ENCODE measurements at places on chromosomes 16 and 17.

DNA sequence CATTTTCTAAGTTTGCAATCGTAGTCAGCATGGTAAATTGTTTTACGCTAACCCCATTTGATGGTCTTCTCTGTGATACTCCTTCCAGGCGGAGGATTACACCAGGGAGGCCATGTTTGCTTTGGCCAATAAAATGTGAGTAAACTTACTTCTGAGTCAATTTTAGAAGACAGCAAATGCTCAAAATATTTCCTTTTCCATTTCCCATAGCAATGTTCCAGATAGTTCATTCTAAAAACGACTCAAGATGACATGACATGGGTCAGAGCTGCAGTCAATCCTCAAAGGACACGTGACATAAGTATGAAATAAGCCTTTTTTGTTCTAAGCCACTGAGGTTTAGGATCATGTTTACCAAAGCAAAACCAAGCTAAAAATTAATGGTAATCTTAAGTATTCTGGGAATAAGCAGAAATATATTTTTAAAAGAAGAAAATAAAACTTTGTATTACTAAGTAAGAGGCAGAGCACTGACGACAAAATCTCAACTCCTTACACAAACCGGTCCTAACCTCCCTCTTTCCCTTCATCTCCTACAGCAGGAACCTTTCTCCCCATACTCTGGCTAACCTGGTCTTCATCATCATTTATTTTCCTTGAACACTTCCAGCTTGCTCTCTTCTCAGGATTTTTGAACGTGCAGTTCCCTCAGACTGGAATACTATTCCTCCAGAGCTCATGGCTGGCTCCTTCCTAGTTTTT is 266.2 kb downstream of the CEP112 start:
- no peak for DNase-seq

DNA sequence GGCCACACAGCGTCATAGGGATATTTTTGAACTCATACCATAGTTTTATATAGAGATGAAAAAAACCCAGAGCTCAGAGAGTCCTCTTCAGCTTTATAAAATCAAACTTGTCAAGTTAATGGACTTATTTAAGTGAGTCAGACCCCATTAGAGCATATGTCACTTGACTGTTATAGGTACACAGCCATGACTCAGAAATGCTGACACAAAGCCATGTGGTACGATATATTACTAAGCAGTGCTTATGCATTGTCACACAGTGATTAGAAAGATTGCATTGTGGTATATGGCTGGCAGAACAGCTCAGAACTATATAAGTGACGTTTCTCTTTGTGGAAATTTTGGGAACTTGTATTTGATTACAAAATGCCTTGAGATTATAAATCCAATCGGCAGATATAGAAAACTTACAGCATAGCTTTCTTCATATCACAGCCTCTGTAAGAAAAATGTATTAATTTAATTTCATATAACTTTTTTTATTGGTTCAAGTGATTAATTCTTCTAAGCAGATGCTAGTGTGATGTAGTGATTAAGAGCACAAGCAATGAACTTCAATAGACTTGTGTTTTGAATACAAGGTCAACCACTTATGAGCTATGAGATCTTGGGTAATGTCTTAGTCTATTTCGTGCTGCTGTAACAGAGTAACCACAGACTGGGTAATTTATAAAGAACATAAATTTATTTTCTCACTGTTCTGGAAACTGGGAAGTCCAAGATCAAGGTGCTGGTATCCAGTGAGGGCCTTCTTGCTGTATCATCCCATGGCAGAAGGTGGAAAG is 25.8 kb upstream of the GINS3 start:
- no peak for DNase-seq

- DNase-seq = no peak
Measured at GRCh38 chr16:57258226-57258909, 13.3 kb downstream of the ARL2BP start.

GRCh38 chr16:56163938-56164337 is 27.4 kb upstream of the GNAO1 start:
- no peak for DNase-seq

DNA sequence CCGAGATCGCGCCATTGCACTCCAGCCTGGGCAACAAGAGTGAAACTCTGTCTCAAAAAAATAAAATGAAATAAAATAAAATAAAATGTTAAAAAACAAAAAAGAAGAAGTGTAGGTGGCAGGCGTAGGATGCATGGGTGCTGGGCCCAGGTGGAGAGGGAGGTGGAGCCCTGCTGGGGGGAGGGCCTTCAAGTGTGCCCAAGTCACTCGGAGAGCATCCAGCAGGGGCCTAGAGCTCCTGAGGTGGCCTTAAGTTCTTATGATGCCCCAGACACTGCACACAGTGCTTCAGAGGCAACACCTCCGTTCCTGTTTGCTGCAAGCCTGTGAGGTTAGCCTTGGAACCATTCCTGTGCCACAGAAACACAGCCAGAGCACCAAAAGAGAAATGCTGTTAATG is 23.2 kb downstream of the IL4R start:
- no peak for DNase-seq

- DNase-seq = no peak
Measured at GRCh38 chr17:4074831-4075495, 67.9 kb downstream of the ZZEF1 start.

GRCh38 chr16:52993179-52993578 is 59.5 kb downstream of the CHD9NB start:
- DNase-seq = no peak

DNA sequence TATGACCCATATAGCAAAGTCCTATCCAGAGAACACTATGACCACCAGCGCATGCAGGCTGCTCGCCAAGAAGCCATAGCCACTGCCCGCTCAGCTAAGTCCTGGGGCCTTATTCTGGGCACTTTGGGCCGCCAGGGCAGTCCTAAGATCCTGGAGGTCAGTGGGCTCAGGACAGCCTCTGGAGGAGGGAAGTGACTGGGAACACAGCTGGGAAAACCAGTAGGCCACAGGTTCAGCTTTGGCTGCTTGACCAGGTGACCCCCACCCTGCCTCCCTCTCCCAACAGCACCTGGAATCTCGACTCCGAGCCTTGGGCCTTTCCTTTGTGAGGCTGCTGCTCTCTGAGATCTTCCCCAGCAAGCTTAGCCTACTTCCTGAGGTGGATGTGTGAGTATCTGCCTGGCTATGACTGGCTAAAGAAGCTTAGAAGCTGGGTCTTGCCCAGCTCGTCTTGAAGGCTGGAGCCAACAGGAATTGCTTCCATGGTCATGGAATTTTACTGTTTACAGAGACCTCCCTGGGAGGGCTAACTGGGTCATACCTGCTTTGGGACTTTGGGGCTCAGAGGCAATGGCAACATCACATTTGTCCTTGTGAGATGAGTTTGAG is 1.5 kb upstream of the OVCA2 start:
- DNase-seq = no peak

DNA sequence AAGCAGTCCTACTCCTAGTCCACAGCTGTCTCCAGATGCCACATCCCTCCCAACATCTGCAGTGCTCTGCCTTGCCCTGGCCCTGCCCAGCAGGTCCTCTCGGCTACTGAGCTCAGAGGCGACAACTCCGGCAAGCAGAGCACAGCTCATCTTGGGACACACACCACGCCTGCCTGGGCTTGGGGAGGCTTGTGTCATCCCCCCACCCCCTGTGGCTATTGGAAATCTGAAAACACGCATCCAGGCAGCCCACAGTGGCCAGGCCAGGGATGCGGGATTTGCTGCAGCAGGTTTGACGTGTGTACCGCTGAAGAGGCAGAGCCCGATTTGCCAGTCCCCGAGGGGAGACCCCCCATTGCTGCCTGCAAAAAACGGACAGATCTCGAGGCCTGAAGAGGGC is 25.4 kb downstream of the MXRA7 start:
- DNase-seq = no peak

GRCh38 chr16:58020628-58021521 is 4.7 kb upstream of the MMP15 start:
- DNase-seq = no peak

GRCh38 chr17:1099242-1099641 is 80.5 kb downstream of the ABR start:
- DNase-seq = no peak

GRCh38 chr17:82121660-82122629 is 23.9 kb upstream of the FASN start:
- no peak for DNase-seq

- DNase-seq = no peak
Measured at GRCh38 chr17:49631496-49631895, 46.4 kb downstream of the SPOP start.

DNA sequence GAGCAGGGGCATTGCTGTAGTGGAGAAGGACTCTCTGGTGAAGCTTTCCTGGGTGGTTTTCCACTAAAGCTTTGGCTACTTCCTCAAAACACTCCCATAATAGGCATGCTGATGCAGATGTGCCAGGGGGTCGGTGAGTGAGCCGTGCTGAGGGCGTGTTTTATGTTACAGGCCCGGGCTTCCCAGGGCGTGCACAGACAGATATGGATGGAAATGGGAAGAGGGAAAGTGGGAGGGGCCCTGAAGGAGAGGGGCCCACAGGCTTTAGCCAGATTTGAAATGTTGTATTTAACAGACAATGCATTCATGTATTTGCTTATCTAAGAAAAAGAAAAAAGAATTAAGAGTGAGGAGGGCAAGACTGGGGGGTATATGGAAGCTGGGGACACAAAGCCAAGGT is 56.3 kb downstream of the IL21R start:
- DNase-seq = no peak

DNA sequence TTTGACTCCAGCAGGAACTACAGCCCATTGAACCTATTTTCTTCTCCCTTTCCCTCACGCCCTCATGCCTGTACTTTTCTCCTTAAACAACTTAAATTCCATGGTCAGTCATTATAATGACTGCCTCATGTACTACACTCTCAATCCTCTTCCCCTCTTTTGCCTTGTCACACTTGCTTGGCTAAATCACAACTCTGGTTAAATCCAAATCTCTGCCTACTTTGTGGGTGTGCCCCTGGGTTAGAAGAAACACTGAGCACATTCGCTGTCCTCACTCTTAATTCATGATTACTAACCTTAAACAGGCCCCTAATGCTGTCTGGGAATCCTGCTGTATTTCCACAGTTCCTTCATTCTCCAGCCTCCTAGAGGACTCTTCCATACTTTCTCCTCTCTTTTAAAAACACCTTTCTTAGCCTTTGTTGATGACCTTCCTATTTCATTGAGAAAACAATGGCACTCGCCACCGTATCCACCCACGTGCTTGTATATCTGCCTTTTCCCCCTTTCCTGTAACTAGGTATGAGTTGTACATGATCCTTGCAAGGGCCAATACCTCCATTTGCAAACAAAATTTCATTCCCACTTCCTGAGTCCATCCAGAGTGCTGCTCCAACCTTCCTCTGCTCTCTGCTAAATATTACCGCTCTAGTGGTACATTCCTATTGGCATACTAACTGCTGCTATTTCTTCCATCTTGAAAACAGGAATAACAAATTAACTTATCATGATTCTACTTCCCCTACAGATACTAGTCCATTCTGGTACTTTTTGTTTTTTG is 28.9 kb downstream of the ZNRF1 start:
- no peak for DNase-seq

DNA sequence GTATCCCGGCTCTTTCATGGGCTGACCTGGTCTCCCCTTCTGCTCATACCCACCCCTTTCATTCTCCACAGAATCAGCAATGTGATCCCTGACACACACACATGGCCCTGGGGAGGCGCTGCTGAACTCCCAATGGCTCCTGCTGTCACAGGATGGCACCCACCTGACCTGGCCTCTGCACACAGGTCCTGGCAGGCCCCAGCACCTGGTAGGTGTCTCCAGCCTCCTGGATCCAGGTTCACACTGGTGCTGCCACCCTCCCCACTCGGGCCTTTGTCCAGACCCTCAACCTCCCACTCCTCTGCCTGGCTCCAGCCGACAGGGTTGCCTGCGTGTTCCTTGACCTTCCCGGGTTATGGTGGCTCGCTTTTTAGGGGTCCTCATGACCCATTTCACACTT is 1.3 kb upstream of the CD300C start:
- DNase-seq = no peak

DNA sequence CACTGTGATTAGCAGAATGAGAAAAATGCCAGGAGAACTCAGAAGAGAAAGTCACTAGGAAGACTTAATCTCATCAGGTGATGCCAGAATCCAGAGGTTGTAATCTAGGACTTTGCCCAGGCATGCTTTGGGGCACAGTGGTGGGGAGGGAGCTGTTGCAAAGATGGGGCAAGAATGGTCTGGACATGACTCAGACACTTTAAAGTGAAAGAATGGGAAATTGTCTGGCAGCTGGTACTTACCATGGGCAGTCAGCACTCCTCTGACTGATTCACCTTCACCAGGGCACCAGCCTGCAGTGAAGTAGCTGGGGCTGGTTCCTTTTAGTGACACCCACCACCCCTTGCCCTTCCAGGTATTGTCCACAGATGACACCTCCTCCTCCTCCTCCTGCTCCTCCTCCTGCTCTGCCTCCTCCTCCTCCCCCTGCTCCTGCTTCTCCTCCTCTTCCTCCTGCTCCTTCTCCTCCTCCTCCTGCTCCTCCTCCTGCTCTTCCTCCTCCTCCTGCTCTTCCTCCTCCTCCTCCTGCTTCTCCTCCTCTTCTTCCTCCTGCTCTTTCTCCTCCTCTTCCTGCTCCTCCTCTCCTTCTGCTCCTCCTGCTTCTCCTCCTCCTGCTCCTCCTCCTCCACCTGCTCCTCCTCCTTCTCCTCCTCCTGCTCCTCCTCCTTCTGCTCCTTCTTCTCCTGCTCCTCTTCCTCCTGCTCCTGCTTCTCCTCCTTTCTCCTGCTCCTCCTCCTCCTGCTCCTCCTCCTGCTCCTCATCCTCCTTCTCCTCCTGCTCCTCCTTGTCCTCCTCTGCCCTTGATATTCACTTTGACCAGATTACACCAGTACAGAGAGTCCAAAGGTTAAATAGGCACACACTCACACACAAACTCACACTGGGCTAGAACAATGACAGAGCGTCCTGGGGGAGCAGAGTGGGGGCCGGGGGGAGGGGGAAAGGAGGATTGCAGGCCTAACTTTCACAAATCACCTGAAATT is at the start of gene CHD9NB:
Gene CHD9NB, minus strand, starts transcription at position 379 of the 983 bp plus-strand sequence. CDS start 8,739 bp downstream, outside the sequence.
- DNase-seq = no peak

GRCh38 chr16:24070851-24071250 is 185.3 kb upstream of the CACNG3 start:
- DNase-seq = no peak

- DNase-seq = no peak
Measured at GRCh38 chr16:64012166-64012565, 1109.7 kb downstream of the CDH11 start.

GRCh38 chr17:10618202-10618635 is 38.9 kb downstream of the MYH3 start:
- peak; percentile 27 for DNase-seq

DNA sequence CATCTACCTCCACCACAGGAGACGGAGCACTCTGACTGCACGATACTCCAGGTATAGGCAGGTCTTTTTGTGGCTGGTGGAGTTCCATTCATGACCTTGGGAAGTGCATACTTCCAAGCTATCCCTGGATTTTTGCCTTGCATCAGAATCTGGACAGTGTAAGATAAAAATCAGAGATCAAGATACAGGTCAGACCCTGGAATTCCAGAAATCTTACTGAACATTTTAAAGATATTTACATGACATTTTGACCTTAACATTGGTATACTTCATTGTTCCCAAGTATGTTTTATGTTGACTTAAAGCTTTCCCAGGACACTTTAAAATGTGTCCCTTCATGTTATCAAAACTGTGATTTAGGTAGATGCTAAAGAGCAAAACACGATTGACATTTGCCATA is 101.0 kb downstream of the SYCE1L start:
- no peak for DNase-seq

Data from stimulated activated CD4-positive, alpha-beta T cell treated with anti-CD3 and anti-CD28 coated beads, Interleukin-2, amount 100 ng/mL, for 4 hours (primary cell).